ENCODE measurements at places on chromosomes 7 and 10.

DNA sequence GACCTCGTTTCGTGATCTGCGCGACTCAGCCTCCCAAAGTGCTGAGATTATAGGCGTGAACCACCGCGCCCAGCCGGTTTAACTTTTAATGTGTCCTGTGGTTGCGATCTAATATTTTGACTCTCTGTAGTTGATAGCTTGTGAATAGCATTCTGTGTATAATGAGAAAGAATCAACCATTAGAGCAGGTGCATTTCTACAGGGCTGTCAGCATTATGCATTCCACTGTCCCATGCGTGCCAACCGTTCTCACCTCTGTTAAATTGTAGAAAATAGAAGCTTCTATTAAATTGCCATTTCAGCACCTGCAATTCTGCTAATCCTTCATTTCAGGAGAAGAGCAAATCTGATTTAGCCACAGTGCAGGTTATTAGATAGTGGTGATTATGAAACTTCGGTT, 61.7 kb downstream of the VIM start:
- no peak for DNase-seq

DNA sequence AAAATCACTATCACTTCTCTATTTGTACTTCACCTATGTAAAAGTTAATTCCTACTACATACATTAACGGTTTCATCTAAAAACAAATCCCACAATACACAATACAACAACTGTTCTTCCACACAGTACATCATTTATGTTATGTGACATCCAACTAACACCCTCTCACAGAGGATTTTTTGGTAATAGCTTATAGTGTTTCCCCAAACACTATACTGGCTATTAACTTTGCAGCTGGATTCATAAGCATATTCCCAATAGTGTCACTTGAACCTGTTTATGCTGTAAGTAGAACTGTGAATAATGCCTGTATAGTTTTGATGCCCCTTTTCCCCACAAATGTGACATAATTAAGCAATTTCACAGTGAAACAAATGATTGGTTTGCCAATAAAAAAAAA, 49.9 kb downstream of the POT1 start:
- no peak for DNase-seq

DNA sequence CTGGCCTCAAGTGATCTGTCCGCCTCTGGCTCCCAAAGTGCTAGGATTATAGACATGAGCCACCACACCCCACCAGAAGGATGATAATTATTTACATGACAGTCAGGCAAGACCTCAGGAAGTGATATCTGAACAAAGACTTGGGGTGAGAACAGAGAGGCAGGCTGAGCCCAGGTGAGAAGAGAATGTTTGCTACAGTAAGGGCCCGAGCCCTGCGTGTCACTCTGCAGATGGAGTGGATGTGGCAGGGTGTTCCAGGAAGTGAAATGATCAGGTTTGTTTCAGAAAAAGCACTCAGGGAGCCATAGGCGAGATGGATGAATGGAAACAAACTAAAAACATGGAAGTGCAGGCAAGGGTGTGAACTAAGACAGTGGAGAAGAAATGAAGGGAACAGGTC, 22.2 kb downstream of the SFMBT2 start:
- no peak for DNase-seq

DNA sequence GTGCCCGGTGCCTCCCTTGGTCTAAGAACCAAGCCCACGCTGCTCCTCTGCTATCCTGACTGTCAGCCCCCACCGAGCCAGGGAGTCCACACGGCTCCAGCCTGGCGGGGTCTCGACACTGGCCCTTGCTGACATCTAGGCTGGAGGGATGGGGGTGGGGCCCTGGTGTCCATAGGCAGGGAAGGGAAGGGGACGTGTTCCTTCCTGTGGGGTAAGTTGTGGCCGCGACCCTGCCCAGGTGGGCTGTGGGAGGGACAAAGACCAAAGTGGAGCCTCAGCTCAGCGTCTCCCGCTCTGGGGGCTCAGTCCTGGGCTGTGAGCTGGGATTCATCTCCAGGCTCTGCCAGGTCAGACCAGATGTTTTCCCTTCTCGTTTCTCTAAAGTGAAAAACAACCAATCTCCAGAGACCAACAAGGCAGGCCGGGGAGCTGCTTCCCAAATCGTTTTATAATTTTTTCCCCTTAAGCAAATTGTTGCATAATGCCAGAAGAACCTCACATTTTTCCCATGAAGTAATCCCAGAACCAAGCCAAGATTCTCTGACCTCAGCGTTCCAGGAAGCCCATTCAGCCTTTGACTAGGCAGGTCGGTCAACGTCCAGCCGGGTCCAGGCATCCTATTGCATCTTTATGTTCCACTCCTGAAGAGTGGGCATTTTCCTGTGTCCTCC, 101.2 kb downstream of the RGS10 start:
- DNase-seq: no peak

GRCh38 chr7:144854839-144855424, 19.1 kb upstream of the TPK1 start:
- DNase-seq: no peak

DNA sequence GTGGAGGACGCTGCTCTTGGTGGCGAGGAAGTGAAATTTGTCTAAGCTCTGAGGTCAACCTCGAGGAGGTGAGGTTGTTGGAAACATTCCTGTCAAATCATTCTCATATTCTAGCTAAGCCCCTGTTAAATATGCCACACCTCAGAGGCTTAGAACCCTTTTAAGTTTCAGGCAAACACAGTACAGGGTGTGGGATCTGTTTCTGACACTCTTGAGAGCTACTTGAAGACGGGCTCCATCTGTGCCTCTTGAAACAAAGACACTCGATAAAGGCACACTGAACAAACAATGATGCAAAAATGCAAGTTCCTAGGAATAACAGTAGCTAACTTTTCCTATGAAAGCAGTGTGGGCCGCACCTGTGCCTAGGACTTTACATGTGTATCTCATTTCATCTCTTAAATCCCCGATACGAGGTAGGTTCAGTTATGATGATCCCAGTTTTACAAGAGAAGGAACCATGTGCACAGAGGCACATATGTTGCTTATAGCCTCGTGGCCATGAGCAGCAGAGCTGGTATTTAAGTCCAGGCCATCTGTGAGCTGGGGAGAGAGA, 299.2 kb downstream of the CCDC3 start:
- no peak for DNase-seq

GRCh38 chr10:124827474-124827873, 25.9 kb downstream of the ABRAXAS2 start:
- peak; percentile 37 for DNase-seq

GRCh38 chr7:118731854-118732253, 507.4 kb downstream of the ANKRD7 start:
- DNase-seq: peak; percentile 8

- no peak for DNase-seq
Observed at GRCh38 chr7:28674359-28674782, 262.1 kb downstream of the CREB5 start.

- DNase-seq: no peak
Observed at GRCh38 chr10:30494558-30494957, 60.6 kb downstream of the MAP3K8 start.

GRCh38 chr10:61448091-61448490, 5.1 kb downstream of the TMEM26 start:
- DNase-seq: no peak

GRCh38 chr7:35331730-35332678, 78.1 kb upstream of the TBX20 start:
- no peak for DNase-seq

DNA sequence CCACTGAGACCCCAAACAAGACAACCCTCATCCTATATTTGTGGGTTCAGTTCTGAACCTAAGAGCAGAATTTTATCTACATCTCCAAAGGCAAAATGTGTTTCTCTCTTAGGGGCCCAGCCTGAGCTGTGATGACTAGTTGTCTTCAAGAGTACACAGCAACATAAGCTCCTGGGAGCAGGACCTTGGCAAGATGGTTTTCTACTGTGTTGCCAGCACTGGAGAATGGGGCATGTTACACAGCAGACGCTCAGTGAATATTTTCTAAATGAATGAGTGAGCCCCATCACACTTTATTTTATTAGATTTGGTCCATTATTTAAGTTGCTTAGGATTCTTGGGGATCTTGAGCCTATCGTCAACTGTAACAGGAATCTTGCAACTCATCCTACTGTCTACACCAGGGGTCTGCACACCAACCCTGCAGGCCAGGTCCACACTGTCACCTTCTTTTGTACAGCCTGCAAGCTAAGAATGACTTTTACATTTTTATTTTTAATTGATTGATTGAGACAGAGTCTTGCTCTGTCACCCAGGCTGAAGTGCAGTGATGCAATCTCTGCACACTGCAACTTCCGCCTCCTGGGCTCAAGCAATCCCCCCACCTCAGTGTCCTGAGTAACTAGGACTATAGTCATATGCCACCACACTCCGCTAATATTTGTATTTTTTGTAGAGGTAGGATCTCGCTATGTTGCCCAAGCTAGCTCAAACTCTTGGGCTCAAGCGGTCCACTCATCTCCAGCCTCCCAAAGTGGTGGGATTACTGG, 347.1 kb downstream of the FGFR2 start:
- no peak for DNase-seq

- no peak for DNase-seq
Observed at GRCh38 chr7:107613948-107614347, 33.9 kb downstream of the BCAP29 start.

- no peak for DNase-seq
Observed at GRCh38 chr7:34131371-34131770, 226.0 kb downstream of the BMPER start.

- DNase-seq: peak; percentile 4
Observed at GRCh38 chr7:29485339-29486190, 78.1 kb upstream of the PRR15 start.

GRCh38 chr10:51910189-51910588, 210.8 kb upstream of the CSTF2T start:
- DNase-seq: no peak

GRCh38 chr7:45080265-45080957, 8.4 kb downstream of the NACAD start:
- DNase-seq: no peak

DNA sequence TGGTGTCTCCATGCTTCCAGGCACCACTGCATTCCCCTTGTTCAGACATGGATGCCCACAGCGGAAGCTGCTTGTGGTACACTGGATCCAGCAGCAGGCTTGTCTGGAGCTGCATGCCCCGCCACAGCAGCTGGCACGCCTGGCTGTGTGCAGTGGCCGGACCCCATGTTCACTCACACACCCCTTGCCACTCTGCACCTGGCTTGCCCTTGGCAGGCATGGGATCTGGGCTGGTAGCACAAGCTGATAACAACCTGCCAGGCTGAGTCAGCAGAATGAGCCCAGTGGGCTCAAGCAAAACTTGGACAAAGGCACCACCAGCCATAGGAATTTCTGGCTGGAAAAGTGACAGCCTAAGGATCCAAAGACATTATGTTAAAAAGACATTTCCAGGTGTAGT, 91.8 kb upstream of the TMEM168 start:
- DNase-seq: no peak

DNA sequence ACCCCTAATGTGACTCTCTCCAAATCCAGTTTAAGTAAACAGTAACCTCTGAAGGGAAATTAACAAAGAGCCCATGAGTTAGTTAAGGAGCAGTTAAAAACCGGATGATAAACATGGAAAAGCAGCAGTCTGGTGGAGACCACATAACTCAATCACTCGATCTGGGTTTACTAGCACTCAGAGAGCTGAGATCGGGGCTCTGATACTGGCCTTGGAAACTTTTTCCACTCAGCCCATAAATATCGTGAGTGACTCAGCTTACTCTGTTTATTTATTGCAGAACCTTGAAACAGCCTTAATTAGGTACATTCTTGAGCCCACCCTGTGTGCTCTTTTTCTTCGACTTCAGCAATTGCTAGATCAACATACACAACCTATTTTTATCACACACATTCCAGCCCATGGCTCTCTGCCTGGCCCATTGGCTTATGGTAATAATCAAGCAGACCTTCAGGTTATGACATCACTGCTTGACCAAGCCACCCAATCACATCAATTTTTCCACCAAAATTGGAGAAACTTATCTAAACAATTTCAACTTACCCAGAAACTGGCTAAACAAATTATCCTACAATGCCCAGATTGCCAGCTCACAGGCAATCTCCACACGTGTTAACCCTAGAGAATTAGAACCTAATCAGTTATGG, 82.2 kb upstream of the GPR22 start:
- DNase-seq: no peak

DNA sequence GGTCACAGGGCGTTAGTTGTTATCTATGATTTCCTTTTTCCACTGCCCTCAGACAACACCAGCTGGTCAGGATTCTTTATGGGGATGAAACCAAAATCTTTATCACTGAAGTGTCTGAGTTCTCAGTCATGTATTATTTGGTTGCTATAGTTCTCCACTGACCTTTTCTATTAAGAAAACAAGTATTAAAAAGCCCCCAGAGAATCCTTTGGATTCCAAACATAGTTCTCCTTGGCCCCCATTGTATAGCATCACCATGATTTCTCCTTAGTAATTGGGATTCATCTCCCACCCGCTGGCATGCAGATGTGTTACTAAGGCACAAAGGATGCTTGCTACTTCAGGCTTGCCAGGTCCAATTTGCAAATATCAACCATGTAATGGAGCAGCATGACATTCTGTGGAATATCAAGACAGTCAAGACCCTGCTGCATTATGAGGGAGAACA, 94.3 kb downstream of the IQUB start:
- DNase-seq: no peak

DNA sequence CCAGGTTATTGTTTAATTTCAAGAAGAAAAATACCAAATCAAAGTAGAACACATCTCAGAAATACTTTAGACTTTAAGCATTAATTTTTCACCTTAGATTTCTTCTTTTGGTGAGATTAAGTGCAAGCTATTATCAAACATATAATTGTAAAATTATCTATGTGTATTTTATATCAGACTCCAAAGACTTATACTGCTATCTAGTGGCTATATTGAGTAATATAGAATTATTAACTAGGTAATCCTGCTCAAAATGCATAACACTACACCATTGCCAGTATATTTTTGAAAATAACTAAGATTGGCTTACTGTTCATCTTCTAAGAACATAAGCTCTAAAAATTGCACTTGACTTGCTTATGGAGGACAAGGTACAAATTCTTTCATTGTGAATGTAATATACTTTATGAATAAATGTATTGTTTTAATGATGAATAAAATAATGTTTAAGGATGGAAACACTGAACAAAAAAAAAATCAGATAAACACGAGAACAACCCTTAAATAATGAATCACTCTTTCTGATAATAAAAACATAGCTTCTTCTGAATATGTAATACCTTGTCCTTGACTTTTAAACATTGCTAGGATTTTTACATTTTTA, 86.7 kb upstream of the GNAI1 start:
- no peak for DNase-seq

GRCh38 chr7:108027239-108027638, 24.3 kb upstream of the LAMB1 start:
- DNase-seq: no peak

- no peak for DNase-seq
Observed at GRCh38 chr10:79329529-79329928, 17.7 kb upstream of the PPIF start.

- DNase-seq: no peak
Observed at GRCh38 chr10:110498982-110499795, 1.5 kb downstream of the DUSP5 start.

- DNase-seq: no peak
Observed at GRCh38 chr7:99340659-99341058, 15.0 kb downstream of the ARPC1A start.

DNA sequence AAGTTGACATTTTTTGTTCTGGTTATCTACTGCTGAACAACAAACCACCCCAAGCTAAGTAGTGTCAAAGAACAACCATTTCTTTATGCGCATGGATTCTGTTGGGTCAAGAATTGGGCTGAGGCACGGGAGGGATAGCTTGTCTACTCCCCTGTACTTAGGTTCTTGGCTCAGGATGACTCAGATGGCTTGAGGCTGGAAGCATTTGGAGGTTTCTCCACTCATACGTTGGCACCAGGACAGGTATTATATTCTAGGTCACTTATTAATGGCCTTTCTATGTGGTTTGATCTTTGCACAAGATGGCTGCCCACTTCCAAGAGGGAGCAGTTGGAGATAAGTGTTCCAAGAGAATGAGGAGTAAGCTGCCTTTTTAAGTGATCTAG, 11.8 kb upstream of the TFAM start:
- DNase-seq: no peak
